ENCODE measurements at places on chromosomes 1 and 21.

DNA sequence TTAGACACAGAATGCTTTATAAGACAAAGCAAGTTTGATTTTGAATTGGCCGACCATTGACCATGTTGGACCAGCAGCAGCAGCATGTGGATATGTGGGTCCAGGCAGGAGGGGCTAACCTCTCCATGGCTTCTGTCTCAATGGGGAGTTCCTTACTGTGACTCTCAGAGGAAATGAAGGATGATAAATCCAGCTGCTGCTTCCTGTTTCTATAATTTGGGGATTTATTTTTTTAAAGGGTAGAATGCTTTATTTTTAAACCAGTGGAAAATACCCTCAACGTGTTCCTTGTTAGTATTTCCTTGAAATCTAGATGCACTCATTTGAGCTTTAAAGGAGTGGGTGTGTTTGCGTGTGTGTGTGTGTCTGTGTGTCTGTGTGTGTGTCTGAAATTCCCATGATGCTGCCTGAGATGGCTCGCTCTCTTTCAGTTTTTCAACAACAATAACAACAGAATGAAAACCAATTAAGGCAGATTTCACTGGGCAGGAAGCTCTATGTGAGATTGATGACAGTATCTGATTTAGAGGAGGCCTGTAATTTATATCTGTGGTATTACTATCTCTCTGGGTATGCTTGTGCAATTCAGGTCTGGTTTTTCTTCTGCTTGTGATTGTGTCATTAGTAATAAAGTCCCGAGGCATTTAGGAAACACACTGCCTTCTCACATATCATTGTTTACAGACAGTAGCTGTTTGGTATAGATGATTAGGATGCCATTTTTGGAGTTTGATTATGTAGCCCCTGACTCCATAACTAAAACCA, 86.1 kb upstream of the ZNF326 start:
- no peak for DNase-seq

DNA sequence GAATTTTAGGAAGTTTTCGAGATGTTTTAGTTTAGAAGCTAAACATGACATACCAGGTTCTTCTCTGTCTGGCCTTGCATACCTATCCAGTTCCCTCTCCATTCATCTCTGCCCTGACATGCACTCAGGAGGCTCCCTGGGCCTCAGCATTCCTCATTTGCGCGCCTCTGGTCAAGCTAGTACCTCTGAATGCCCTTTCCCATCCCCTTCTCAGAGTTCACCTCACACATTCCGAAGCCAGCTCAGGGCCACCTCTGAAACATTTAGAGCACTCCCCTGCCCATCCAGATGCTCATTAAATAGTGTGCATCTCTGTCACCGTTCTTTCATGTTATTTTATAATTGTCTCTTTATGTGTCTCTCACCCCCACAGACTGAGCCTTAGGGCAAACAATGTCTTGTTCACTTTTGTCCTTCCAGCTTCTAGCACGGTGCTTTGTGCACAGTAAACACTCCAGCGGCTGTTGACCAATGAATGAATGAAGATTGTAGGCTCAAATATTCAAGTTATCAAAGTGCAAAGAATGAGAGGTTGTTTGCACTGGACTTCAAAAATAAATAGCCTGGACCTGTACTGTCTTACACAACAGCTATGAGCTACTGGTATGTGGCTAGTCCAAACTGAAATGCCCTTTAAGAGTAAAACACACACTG, 1.2 kb upstream of the DHCR24 start:
- no peak for DNase-seq

DNA sequence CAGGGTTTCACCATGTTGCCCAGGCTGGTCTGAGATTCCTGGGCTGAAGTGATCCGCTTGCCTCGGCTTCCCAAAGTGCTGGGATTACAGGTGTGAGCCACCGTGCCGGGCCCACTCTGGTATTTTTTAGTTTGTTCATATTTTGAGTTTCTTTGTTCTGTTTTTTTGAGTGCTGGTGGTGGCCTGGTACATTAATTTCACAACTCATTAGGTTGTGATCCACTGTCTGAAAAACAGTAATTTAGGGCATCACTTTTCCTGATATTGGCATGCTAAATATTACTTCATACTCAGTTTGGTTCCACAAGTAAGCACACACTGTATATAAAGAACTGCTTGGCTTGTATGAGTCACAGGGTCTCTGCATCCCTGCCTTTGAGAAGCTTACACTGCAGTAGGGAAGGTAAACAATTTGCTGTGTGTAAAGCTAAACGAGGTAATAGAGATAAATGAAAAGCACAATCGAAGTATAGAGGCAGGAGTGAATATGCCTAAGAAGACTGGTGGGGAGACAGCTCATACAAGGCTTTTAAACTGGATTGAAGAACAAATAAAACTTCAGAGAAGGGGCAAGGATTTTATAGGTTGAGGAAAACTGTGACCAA, 7.7 kb downstream of the SNX27 start:
- no peak for DNase-seq

- DNase-seq, result no peak
Observed at GRCh38 chr1:106699433-106699832, 357.0 kb upstream of the PRMT6 start.

- DNase-seq, result no peak
Observed at GRCh38 chr1:37480581-37481288, 6.4 kb downstream of the ZC3H12A start.

GRCh38 chr1:208807446-208808127, 563.4 kb upstream of the PLXNA2 start:
- DNase-seq, result no peak

All from stimulated activated CD8-positive, alpha-beta memory T cell treated with anti-CD3 and anti-CD28 coated beads, Interleukin-15, amount 100 ng/mL, for 4 hours (primary cell).